ENCODE measurements at places on chromosomes 11 and 22. TPM values are rescaled to one million over a fixed set of nuclear protein-coding genes. Genes with fewer than 3 reads are reported as not detected.

DNA sequence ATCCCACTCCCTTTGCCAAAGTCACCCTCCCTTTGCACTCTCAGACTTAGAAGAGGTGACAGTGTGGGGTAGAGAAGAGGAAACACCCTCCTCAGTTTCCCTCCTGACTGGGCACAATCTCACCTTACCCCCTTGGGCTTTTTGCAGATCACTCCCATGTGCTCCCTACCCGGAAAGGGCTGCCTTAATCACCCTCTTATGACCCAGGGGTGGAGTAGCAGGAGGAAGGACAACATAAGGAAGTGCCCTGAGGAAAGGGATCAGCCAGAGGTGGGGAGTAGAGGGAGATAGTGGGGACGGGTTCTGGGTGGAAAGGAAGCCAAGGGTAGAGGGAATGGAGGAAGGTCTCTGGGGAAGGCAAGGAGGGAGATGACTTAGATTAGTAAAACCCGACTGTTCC, 52.0 kb downstream of the NRXN2 start:
- no peak for DNase-seq

DNA sequence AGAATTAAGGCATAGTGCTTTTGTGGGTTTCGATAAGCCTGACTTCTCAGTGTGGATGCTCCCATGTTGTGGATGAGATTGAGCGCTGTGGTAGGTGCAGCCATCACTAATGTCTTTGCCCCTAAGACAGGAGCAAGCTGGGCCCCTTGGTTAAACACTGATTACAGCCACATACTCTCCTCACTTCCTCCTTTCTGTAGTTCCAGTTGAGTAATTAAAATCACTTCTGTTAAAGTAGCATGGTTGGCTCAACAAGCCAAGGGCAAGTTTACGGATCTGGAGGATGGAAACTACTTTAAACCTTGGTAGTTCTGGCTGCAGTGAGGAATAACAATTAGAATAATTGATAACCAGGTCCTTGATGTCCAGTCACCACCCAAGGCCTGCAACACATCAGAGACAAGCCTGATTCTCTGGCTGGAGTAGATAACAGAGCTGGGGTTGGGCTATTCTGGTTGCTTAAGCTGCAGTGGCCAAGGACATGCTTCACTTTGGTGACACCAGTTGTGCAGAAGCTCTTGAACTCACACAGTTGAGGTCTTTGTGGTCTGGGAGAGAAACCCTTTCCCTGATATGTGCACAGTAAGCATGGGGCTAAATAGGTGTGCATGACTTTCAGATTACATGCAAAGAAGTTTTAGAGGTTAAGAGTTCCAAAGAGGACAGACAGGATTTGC, 81.3 kb downstream of the KIRREL3 start:
- DNase-seq: no peak

DNA sequence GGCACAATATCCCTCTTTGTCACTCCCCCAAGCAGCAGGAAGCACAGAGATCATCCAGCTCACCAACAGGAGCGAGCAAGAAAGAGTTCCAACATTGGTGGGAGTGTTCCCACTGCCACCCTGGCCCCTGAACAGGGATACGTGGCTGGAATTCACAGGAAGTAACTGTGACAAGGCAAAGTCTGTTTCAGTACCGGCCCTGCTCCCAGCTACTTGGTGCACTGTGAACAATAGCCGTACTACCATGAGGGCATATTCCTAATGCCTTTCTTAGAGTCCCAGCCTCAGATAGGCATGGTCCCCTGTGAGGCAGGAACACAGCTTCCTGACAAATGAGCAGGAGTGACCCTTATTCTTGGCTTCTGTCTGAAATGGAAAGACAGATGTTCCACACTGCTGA, 1.8 kb upstream of the SLC37A2 start:
- no peak for DNase-seq

MS4A7 gene
- 39.8 TPM for total RNA-seq

MYO7A gene
- total RNA-seq: 21.0 TPM

Data from mucosa of gallbladder (tissue), 1 donor.